ENCODE measurements at places on chromosomes 6 and 20.

DNA sequence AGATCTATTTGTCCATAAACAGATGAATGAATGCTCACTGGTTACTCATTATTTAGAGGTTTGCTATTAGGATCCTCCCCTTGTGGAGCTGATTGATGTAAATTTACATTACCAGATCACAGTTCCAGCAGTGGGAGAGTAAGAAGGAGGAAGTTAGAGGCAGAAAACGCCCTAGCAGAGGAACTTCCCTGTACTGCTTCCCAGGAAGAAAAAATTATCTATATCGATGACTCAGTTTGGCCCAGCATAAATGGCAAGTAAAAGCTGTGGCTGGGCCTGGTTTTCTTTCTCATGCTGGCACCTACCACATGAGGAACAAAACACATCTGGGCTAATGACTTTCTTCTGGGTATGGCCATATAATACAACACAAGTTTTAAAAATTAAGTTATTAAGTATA lies 35.7 kb downstream of the DNAAF9 start:
- no peak for DNase-seq

DNA sequence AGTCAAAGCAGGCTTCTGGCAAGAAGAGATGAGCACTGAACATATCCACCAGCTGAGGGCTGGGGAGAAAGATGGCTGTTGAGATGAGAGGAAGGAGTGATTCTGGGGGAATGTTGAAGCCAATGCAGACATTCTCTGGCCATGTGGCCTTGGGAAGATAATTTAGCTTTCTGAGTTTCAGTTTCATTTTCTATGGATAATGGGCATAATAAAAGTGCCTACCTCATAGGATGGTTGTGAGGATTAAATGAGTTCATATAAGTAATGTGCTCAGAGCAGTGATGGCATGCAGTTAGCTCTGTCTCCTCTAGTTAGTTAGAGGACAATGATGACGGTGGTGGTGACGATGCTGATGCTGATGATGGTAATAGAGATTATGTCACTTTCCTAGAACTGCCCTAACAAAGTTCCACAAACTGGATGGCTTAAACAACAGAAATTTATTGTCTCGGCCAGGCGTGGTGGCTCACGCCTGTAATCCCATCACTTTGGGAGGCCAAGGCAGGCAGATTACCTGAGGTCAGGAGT lies 18.5 kb upstream of the KCNK5 start:
- no peak for DNase-seq

DNA sequence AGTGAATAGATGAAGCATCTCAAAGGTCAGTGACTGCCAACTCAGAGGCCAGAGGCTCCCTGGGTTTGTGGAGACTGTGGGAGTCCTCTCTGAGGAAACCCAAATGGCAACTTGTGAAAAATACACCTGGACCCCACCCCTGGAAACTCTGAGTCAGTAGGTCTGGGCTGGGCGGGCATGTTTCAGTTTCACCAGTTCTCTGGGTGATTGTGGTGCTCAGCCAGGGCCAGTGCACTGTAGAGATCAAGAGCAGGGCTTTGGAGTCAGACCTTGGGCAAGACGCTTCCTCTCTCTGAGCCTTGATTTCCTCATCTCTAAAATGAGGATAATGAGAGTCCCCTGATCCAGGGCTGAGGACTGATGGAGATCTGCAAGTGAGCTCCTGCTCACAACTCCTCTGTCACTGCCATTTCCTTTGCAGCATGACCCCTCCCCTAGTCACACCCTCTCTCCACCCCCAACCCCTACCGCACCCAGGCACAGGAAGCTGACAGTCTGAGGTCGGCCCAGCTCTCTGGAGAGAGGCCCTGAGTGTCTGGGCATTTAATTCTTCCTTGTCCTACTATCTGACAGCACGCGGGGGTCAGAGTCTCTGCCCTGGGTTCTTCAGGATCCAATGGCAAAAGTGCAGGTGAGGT lies 5.1 kb downstream of the DEF6 start:
- no peak for DNase-seq

GRCh38 chr6:90584636-90585255 lies 2.1 kb downstream of the MAP3K7 start:
- DNase-seq, result no peak

DNA sequence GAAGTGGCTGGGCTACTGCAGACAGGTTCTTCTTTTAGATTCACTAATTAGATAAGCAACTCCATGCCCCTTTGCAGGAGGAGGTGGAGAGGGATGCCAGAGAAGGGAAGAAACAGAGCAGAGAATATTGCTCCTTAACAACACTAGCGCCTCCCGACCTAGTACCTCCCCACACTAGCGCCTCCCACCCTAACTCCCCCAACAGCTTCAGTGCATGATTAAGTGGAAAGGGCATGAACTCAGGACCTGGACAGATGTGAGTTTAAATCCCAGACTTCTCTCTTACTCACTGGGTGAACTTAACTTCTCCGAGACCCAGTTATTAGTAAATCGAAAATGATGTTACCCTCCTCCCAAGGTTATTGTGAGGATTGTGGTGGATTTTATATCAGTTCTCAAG lies 25.7 kb downstream of the STX11 start:
- DNase-seq, result no peak

- DNase-seq, result no peak
Measured at GRCh38 chr20:38798266-38798665, 7.2 kb upstream of the PPP1R16B start.

- peak; percentile 14 for DNase-seq
Measured at GRCh38 chr20:13873831-13874230, 89.0 kb downstream of the NDUFAF5 start.

Measured in HAP-1 (cell line).